Effector CD4-positive, alpha-beta T cell (primary cell): ENCODE measurements at places on chromosomes 4 and X.

DNA sequence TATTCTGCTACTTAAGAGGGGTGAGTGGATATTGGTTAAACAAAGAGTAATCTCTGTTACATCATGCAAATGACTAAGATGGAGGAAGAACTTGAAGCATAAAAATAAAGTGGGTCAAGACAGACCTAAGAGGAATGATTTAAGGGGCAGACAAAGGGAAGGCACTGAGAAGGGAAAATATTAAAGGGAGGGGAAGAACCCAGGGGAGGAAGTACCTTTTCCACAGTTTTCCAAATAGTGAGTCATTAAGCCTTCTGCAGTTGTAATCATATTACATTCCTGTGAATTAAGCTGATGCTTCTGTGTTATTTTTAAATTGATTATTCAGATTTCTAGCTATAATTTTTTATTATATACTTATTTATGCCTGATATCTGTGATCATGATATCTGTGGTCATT, 253.3 kb downstream of the CENPC start:
- no peak for DNase-seq

DNA sequence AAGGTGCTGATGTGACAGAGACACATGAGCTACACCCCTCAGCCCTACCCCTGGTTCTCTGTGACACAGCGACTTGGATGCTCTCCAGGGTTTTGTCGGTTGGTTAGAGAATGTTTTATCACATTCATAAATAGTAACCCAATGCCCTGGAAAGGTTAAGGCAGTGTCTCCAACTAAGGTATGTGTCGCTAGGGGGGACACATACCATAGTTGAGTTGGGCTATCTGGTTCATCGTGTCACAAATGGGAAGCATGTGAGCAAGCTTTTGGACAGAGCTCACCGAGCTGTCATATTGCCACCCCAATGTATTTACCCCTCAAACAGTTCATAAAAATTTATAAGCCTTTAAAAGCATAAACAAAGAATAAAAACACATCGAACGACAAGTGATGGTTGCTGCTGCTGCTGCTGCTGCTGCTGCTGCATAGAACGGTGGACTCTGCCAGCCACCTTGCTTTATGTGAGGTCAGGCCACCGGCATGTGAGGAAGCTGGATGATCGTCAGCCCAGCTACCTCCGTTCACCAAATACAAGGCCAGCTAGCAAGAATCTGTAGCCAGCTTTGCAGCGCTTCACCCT, 55.9 kb downstream of the STOX2 start:
- no peak for DNase-seq

GRCh38 chr4:41426539-41426938, 111.4 kb upstream of the LIMCH1 start:
- no peak for DNase-seq

GRCh38 chr4:24637173-24637572, 52.8 kb upstream of the DHX15 start:
- DNase-seq, result no peak

DNA sequence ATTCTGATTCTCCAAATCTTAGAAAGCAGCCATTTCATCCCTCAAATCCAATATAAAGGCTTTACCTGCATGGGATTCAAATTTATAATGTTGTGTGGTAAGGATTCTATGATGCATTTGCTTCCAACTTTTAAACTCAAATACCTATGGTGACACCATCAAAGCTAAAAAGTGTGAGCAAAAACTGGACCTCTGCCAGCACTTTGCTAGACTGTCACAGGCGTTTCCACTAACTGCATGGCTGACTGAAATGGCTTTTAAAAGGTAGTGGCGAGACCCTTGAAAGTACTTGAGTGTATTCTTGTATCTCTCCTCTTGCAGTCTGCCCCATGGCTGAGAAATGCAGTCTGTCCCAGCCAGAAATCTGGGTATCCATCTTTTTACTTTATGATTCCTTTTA, 169.4 kb downstream of the AMELX start:
- DNase-seq, result no peak

DNA sequence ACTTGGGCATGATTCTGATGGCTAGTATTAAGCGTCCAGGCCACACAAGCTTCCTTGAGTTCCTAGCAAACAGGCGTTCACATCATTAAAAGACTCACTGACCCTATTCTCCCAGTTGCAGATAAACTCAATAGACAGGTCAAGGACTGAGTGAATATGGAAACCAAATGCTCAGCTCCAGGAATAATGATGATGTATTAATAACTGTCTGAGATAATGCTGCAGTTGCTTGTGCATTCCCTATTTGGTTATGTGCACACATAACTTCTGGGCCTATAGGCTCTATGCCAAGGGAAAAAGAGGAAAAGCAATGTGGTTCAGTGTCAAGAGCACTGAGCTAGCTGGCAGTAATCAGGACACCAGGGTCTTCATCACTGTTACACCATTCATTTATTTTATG, 3.5 kb downstream of the RAB9B start:
- DNase-seq, result no peak

DNA sequence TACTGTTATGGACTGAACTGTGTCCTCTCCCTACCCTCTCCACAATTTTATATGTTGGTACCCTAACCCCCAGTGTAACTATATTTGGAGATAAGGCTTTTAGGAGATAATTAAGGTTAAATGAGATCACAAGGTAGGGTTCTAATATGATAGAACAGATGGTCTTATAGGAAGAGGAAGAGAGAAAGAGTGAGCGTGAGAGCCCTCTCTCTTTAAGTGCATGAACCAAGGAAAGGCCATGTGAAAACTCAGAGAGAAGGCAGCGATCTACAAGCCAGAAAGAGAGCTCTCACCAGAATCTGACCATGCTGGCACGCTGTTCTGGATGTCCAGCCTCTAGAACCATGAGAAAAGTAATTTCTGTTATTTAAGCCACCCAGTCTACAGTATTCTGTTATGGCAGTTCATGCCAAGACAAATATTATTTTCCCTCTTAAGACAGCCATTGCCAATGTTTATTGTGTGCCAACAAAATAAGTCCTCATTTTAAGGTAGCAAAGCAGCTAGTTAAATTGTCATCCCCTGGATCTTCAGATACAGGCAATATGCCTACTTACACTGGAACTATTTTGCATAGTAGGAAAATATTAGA, 336.2 kb downstream of the MID1IP1 start:
- no peak for DNase-seq
